ENCODE measurements at places on chromosomes 7 and 10.

- DNase-seq, result no peak
These were observed 9.2 kb upstream of the SVIL start for GRCh38 chr10:29643771-29644501.

- DNase-seq, result no peak
These were observed 4.8 kb downstream of the LAMB1 start for GRCh38 chr7:107998150-107998549.

DNA sequence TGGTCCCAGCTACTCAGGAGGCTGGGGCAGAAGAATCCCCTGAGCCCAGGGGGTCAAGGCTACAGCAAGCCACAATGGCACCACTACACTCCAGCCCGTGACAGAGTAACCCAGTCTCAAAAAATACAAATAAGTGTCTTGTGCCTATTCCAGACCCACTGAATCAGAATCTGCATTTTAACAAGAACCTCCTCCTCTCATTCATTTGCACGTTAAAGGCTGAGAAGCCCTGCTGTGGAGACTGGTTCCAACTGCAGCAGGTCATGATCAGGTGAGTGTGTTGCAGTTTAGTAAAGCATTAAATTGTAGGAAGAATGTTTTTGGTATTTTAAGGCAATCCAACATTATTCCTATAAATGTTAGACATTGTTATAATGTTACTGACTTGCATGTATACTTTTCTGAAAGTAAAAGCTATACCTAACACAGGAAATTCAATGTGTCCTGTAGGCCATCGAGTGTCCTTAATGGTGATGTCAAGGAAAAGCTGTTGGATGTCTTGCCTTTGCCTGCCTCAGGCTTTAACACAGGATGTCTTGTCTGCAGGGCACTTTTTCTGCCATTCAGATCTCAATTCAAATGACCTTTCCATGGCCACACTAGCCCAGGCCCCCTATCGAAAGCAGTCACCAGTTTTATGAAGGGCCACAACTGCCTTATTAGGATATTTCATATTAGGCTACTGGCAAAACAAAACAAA is 30.4 kb downstream of the MKRN1 start:
- no peak for DNase-seq

DNA sequence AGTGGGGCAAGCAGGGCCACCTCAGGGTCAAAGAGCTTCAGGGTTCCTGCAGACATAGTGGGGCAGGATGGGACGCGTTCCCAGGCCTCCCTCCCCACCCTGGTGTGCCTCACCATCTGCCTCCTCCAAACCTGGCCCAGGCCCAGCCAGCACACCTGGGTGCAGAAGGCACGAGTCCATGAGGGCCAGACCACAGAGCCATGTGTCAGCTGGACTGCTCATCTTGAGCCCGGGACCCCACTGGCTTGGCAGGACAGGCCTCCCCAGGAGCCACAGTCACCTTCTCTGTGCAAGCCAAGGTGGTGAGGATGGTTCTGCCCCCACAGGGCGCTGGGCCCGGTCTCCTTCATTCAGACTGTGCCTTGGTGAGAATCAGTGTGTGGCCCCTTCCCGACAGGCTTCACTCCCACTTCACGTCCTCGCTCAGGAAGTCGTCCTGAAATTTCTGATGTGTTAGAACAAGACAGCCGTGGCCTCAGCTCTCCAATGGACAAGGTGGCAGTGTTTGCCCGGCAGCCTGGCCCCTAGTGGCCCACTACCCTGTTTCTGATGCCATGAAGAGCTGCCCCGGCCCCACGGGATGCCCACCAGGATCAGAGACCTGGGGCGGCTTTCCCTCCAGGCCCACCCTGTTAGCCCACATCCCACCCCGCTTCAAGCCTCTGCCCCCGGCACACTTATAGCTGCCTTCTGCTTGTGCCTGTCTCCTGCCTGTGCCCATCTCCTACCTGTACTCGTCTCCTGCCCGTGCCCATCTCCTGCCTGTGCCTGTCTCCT is 59.6 kb upstream of the EBF3 start:
- DNase-seq, result no peak

- no peak for DNase-seq
These were observed 79.4 kb downstream of the FAM241B start for GRCh38 chr10:69709366-69709941.

GRCh38 chr7:46321556-46322205 is 400.6 kb upstream of the IGFBP3 start:
- no peak for DNase-seq

- no peak for DNase-seq
These were observed 74.3 kb upstream of the POM121L12 start for GRCh38 chr7:52961084-52961483.

GRCh38 chr10:78473006-78473405 is 439.3 kb downstream of the RPS24 start:
- DNase-seq, result no peak

GRCh38 chr10:103845972-103846371 is 9.4 kb downstream of the SH3PXD2A start:
- DNase-seq, result no peak

DNA sequence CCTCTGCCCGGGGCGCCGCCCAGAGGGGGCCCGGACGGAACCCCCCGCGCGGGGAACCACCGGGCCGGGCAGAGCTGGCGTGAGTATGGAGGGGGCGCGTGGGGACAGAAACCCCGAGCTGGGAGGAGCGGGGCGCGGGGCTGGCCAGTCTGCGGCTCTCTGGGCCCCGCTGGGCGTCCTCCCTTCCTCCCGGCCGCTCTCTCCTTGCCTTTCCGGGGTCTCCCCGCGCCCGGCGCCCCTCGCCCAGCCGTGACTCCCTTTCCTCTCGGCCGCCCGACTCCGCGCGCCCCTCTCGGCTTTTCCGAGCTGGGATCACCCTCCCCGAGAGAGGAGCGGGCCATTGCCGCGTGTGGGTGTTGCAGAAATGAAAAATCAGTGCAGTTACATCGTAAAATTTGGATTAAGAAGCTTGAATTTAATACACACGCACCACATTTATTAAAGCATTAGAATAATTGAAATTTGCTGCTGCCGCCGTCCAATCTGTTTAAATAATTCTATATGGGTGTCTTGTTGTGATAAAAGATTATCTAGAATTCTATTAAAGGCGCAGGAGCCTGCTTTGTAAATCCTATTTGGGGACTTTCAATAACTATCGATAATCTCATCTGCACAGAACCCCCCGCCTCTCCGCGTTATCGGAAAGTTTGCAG is 9.1 kb downstream of the UNCX start:
- no peak for DNase-seq

- DNase-seq, result no peak
These were observed 597.6 kb downstream of the SORCS1 start for GRCh38 chr10:106566873-106567272.

GRCh38 chr7:25908154-25908949 is 243.6 kb upstream of the NFE2L3 start:
- no peak for DNase-seq

GRCh38 chr7:100893318-100893895 is 2.3 kb downstream of the ACHE start:
- no peak for DNase-seq

DNA sequence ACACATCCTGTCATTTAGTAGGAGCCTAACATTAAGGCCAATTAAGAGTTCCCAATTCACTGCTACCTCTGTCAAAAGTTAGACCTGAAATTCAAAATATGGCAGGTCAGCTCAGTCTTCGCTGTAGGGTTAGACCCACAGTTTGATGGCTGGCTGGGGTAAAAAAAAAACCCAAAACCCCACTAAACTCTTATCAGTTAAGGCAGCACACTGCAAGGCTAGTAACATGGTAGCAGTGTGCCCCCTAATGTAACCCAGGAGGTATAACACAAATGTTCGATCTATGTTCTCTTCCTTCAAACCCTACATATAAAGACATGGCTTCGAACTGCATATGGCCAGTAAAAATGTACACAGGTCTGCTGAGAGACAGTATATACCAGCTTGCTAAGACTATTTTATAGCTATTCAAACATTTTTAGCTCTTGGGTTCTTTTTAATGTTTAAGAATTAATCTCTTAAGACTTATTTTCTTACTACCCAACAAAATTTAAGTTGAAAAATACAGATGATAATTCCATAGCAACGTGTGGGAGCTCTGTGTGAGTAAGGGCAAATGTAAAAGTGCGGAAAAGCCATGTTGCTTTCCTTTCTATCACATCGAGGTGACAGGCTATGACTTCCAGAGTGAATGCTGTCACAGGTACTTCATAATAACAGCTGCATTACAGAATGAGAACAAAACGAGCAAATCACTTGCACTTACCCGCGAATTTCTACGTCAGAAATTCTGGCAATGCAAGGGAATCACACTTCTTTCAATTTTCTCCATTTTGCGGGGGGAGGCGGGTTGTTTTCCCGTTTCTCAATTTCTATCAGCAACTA is 168.4 kb upstream of the IMMP2L start:
- no peak for DNase-seq

- no peak for DNase-seq
These were observed 333.4 kb downstream of the SH2D4B start for GRCh38 chr10:80871083-80871482.

GRCh38 chr7:142654398-142654797 is 94.9 kb upstream of the PRSS1 start:
- DNase-seq, result no peak

- no peak for DNase-seq
These were observed 288.1 kb downstream of the PARD3 start for GRCh38 chr10:34526758-34527730.

DNA sequence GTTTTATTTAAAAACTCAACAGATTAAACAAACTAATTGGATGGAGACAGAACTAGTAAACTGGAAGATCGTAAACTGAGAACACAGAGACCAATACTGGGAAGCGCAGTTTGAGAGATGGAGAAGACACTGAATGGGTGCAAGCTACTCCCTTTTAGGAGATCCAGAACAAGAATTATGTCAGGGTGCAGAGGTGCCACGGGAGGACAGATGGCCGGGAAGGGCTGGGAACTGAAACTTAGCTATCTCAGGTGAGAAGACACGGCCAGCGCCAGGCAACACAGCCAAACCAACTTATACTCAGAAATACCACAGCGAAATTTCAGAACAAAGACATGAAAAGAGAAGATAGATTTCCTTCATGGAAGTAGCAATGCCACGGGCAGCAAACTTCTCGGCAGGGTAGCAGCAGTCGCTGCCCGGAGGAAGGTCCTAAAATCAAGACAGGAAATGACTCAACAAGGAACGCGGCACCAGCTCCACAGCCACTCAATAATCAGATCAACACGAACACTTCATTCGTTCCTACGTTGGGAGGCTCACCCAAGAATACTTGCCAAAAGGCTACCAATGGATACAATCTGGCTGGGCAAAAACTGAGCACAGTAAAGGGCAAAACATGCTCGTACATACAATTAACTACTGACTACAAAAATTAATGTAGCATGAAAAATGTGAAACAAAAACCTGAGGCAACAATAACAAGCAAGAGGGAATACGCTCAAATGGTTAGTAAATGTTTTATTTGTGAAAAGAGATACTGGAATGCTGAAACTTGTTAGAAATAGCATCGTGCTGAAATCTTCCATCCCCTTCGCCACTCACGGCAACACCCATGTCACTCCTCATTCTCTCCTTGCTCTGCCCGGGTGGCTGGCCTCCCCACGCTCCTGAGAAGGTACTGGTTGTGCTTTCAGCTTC is 2.2 kb upstream of the LRRC27 start:
- DNase-seq, result no peak

- no peak for DNase-seq
These were observed 21.5 kb upstream of the AKR1E2 start for GRCh38 chr10:4804465-4804864.

- DNase-seq, result no peak
These were observed 17.5 kb downstream of the CDK13 start for GRCh38 chr7:39967406-39968161.

- DNase-seq, result no peak
These were observed 24.4 kb downstream of the SLC26A4 start for GRCh38 chr7:107684947-107685463.

DNA sequence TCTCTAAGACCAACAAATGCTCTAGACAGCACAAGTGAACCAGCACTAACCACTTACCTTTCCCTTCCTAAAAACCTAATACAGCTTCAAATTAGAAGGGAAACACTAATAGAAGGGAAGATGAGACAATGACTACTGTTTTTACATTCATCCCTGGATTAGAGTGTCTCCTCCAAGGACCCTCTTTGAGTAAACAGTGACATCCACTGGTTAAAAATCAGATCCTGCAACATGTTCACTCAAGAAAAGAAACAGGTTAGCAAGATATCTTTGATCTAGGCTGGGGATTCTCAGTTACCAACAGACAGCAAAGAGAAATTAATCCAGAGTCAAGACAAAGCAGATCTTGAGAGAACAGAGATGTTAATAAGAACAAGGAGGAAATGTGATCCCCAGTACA is 177.7 kb upstream of the GHITM start:
- DNase-seq, result no peak

- no peak for DNase-seq
These were observed 25.6 kb downstream of the IRF5 start for GRCh38 chr7:128963327-128963757.

DNA sequence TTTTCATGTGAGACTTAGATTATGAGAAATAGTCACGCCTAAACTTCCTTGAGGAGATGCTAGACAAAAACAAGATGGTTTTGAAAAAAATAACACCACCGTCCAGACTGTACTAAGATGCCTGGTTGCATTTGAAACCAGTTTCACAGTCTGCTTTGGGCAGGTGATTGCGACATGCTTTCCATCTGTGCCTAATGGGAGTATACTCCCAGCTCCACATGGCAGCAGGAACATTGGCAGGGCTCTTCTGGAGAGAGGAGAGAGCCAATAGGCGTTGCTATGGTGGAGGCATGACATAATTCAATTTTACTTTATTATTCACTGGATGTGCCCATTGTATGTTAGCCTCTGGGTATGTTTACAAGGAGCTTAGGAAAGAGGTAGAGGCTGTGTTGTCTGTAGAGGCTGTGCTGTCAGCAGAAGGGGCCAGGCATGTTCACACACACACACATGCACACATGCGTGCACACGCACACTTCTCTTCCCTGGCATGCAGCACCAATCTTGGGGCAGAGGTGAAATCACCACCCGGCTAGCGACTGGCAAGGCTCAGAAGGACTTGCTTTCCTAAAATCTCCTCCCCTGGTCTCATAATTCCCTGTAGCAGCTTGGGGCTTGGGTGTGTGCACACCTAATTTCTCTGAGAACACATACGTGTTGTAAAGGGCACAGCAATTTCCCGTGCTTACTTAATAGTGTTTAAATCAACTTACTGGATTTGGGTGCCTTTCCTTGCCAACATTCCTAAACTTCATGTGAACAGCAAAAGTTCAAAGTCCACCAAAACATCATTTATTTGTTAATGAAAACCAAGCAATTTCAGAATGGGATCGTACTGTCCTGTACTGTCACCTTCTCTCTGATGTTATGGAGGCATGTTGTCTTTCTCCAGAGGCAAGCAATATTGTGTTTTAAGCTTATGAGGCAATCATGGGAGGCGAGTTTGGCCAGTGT is 162.1 kb downstream of the TCF7L2 start:
- no peak for DNase-seq

GRCh38 chr10:71349406-71349805 is 30.3 kb downstream of the SLC29A3 start:
- no peak for DNase-seq

GRCh38 chr10:35136263-35136815 is 9.7 kb downstream of the CREM start:
- no peak for DNase-seq

GRCh38 chr7:152860310-152860709 is 100.8 kb downstream of the ACTR3B start:
- DNase-seq, result no peak
